ENCODE measurements at places on chromosomes 16 and 17.

DNA sequence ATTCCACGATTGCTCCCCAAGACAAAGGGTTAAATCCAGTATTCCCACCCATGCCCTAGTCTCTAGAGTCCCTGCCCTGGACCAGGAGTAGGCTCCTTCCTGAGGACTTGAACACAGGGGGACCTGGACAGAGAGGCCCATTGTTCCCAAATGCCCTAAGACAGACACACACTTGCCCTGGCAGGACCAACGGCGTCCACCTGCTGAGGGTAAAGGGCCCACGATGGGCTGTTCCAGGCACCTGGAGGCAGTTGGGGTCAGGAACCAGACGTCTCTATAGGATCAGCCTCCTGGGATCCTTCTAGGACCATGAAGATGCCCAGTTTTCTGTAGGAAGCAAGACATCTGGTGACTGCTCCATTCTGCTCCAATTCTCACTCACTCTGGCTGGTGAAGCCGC, 39.3 kb downstream of the TNFRSF13B start:
- DNase-seq: no peak

GRCh38 chr16:81497690-81498089, 53.1 kb downstream of the CMIP start:
- no peak for DNase-seq

GRCh38 chr17:46979147-46979863, at the start of gene RPRML:
Gene RPRML, minus strand, starts transcription at chr17:46979253. Its CDS starts 246 bp downstream, at chr17:46979007.
- no peak for DNase-seq

DNA sequence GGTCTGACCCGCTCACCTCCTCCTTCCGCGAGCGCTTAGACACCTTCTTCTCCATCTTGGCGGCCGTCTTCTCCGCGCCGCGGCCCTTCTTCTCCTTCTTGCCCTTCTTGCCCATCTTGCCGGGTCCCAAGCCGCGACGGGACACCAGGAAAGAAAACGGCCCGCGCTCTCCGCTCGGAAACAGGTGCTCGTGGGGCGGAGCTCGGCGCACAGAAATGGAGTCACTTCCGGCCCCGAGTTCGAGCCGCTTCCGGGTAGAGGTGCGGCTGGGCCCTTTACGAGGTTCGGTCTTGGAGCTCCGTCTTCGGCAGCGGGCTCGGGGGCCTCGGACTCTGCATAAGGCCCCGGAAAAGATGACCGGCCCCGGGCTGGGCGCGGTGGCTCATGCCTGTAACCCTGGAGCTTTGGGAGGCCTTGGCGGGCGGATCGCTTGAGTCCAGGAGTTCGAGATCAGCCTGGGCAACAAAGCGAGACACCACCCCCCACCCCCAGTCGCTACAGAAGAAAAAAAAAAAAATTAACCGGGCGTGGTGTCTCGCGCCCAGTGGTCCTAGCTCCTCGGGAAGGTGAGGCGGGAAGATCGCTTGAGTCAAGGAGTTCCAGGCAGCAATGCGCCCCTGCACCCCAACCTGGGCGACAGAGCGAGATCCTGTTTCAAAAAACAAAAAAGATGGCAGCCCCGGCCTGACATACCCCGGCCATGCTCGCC, at the start of gene KLHDC4:
Gene KLHDC4 (minus strand): TSS at position 211 of the 709 bp plus-strand sequence. CDS start 96 bp downstream, at position 115.
- DNase-seq: peak; percentile 84

DNA sequence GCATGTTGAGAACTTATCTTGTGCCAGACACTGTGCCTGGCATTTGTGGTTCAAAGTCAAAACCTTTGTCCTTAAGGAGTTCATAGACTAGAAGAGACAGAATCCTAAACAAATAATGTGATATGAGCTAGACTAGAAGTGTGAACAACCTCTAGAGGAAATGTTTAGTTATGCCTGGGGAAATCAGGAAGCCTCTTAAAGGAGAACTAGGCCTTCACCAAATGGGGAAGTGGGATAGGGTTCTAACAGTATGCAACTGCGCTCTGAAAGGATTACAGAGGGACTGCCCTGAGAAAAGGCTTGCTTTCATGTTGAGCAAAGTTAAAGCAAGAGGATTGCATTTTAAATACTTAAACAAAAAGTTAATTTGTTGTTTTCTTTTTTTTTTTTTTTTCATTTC, 4.9 kb downstream of the RUNDC1 start:
- DNase-seq: no peak

DNA sequence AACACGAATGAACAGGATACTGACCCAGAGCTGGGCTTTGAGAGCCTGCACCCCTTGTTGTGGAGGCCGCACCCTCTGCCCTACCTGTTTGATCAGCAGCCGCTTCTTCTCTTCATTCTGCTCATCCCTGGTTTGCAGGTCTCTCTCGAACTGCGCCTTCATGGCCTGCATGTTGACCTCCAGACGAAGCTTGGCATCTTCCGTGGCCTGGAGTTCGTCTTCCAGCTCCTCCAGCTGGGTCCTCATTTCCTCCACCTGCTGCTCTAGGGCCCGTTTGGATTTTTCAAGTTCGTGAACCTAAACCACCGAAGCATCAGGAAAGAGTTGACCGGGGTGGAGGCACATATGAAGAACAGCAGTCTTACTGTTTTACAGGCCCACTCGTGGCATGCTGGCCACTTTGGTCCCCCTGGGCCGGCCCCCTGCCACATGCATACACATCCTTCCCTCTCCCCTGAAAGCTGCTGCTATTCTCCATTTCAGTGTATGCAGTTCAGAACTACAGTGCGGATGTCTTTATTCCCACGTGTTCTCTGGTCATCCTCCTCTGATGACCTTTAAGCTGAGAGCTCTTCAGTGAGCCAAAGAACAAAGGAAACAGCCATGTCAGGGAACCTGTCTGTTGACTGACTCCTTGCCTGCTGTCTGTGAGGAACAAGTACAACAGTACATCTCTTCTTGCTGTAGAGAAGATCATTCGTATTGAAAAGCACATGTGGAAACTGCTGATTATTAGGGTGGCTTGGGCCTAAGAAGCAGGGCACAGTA, 54.8 kb downstream of the NDEL1 start:
- no peak for DNase-seq

DNA sequence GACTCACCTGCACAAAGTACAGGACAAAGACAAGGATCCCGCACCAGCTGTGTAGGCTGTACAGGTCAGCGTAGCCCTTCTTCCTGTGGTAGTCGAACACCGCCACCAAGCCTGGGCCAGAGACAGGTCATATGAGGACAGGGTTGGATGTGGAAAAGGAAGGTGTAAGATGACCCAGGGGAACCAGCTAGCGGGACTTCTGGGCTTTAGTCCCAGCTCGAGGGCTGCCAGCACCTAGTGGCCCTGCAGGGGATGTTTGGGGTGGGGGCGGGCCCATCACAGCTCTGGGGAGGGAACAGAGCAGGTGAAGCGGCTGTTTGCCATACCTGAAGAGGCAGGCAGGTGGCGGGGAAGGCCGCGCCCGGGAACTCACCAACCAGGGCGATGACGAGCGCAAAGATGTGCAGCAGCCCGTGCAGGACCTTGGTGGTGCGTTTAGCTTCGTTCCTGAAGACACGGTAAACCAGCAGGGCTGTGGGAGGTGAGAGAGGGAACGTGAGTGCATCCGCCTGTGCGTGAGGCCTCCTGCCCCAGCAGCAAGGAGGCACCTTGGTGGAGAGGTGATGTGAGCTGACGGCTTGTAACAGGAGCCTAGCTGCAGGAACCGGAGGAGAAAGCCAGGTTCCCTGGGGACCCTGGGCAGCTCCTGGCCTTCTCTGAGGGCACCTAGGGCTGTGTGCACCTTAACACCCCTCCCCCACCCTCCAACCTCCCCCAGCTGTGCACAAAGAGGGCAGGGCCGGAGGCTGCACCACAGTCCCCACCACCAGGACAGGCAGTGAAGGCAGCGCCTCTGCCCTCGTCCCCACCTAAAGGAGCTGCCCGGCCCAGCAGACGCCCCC, 10.2 kb downstream of the CYB561 start:
- no peak for DNase-seq

- no peak for DNase-seq
Observed at GRCh38 chr17:73358668-73359067, 46.9 kb upstream of the CDC42EP4 start.

DNA sequence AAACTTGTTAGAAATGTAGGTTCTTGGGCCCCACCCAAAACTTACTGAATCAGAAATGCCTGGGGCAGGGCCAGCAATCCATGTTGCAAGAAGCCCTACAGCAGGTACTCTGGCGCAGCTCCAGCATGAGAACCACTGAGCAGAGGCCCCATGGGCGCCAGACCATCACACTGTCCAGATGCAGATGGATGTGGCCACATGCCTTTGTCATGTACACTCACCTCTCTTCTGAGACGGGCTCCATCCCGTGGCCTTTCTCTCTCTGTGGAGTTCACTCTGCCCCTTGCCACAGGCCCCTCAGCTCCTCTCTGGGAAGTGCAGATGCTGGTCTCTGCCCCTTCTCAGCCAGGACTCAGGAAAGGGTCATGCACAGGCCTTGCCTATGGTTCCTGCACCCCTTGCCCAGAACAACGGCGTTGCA, 2.3 kb upstream of the CCNF start:
- DNase-seq: no peak

DNA sequence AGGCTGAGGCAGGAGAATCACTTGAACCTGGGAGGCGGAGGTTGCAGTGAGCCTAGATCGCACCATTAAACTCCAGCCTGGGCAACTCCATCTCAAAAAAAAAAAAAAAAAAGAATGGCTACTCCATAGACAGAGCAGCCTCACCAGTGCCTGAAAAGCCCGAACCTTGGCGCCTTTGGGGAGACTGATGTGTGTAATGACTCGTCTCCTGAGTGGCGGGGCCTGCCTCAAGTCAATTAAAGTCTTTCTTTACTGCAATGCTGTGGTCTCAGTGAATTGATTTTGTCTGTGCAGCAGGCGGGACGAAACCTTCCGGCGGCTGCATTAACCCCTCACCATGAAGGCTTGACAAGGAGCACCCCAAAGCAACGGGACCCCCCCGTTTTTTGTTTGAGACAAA, 3.5 kb upstream of the UQCC4 start:
- no peak for DNase-seq

GRCh38 chr16:80966617-80967016, 40.1 kb downstream of the CMC2 start:
- DNase-seq: no peak

- no peak for DNase-seq
Observed at GRCh38 chr17:61399131-61400065, at the start of gene TBX2. Gene TBX2, plus strand, starts transcription at chr17:61399843. Its CDS starts 334 bp downstream, at chr17:61400177.

DNA sequence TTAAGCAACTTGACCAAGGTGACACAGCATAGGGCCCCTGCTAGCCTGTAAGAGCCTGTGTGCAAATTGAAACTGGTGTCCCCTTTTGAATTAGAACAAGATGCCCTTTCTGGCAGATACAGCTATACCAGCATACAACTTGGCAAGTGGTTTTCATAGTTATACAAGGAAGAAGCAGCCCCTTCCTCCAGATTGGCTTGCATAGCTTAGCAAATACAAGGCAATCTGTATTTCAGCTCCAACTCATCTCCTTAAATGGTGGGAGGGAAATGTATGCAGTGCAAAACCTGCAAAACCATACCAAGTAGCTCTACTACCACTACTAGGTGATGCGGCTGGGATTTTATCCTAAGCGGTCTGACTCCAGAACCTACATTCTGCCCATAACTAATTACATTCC, 427.1 kb downstream of the HAPSTR1 start:
- no peak for DNase-seq

DNA sequence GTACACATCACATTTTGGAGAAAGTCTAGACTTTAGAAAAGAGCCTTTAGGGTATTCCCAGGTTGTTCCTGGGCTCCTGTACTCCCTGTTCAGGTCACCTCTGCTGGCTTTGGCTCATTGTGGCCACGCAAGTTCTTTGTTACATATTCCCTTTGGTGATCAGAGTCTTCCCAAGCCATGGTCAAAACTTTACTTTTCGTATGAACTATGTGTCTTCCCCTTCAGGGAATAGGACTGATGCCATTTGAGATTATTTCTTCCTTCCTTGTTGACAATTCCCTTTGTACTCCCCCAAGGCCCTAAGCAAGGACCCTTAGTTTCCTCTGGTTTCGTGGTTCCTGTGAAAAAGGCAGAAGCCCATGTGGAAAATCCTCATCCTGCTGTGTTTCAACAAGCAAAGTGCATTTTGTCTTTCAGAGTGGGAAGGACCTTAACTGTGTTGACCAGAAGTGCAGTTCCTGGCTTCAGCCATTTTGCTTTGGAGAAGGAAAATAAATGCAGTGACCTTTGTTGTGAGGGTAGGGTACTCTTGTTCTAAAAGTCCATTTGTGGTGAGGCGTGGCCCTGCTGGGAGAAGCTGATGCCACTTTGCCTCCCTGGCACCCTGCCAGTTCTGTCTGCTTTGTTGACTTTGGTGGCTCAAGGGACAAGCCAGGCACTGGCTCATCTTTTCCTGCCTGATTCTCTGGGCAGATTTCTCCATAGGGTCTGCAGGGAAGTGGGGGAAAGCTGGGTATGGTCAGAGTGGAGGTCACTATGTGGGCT, 55.1 kb downstream of the ZNRF1 start:
- DNase-seq: no peak

DNA sequence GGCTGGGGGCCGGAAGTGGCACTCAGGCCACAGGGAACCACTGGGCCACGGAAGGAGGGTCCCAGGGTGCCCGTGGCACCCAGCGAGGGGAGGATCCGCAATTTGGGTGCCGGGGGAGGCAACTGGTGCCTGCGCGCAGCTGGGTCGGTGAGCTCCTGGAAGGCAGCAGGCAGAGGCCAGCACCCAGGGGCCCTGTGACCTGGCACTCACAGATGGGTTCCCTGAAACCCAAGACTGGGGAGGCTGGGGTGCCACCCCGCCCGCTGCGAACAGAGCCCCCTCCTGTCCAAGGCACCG, 663 bp downstream of the SSTR5 start:
- DNase-seq: no peak

- no peak for DNase-seq
Observed at GRCh38 chr16:22312897-22313781, 15.9 kb downstream of the POLR3E start.

GRCh38 chr16:3274490-3274889, 8.8 kb upstream of the ZNF263 start:
- no peak for DNase-seq

GRCh38 chr17:19533036-19533717, 477 bp upstream of the SLC47A1 start:
- no peak for DNase-seq

DNA sequence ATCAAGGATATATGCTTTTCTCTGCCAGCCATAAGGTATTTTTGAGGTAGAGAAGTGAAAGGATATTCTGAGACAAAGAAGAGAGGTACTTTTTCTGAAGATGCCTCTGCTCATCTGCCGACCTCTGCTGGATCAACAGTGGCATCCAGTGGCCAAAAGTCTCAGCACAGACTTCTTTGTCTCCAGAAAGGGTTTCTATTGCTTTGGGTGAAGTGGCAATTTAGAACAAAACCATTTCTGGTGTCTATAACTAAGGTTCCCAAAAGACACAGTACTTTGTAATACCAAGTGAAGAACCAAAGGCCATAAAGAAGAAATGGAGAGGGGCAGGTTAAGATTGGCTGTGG, 155.2 kb upstream of the C17orf78 start:
- no peak for DNase-seq

DNA sequence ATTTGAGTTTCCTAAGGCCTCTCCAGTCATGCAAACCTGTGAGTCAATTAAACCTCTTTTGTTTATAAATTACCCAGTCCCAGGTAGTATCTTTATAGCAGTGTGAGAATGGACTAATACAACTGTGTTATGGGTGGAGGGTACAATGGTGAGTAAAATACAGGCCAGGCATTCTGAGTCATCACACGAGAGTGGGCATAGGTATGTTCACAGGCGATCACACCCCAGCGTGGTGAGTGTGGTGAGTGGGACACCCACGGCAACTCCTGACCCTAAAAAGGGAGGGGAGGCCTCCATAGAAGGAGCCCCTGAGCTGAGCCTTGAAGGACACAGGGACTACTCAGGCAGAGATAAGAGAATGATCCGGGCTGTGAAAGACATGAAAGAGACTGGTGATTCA, 22.6 kb upstream of the MAPT start:
- DNase-seq: no peak

- no peak for DNase-seq
Observed at GRCh38 chr16:66705790-66706505, 9.4 kb upstream of the CMTM4 start.

Measured in activated T-helper 9 cell treated with anti-CD3 and anti-CD28 coated beads, Interleukin-2, amount 50 U/mL, for 16 hours (primary cell).